Cerebellar nuclear complex (tissue), 1 donor: ENCODE measurements at places on chromosomes 3 and 15.

GRCh38 chr3:123267821-123268220, 66.1 kb downstream of the SEC22A start:
- DNase-seq, result no peak

DNA sequence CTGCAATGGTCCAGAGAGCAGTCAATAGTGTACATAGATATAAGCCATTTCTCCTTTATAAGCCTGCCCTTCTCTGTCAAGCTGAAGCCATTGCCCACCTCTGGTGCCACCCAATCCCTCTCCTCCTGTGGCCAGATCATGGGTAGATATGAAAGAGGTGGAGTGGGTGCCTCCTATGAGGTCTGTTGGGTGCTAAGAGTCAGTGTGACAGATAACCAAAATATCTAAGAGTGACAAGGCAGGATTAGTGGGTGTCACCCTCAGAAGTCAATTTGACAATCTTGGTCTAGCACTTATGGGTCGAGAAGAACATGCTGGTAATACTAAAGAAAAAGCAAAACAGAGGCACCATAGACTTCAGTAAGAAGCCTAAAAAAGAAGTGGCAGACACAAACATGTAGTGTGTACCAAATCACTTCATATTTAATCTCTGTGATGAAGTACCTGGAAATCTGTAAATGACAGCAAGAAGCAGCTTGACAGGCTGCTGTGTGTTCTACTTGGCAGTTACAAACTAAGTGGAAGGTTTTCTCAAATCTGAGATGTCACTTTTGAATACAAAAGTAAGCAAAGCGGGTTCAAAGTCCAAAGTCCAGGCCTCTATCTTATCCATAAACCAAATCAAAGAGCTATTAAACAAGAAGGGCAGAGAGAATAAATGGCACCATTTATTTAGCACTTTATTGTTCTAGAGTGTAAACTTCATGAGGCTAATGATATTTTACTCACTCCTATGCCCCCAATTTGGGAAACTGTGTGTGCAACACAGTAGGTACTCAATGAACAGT, 118.9 kb upstream of the EOMES start:
- DNase-seq, result no peak

DNA sequence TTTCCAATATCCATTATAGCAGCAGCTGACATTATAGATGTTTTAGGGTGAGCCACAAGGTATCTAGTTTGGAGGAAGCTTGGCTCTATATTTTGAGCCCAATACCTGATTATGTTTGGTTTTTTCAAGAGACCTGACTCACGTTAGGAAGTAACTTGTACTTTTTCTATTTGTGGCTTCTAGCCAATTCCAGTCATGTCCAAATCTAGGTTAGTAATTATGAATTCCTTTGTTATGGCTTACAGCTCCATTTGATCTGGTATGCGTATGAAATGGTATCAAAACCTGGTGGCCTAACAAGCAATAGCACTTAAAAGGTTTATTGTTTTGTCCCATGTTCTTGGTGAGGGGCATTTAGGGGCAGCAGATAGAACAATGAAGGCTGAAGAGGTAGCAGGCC, 115.9 kb downstream of the TOP2B start:
- no peak for DNase-seq

GRCh38 chr3:71006810-71007785, 576.4 kb downstream of the FOXP1 start:
- DNase-seq, result no peak

DNA sequence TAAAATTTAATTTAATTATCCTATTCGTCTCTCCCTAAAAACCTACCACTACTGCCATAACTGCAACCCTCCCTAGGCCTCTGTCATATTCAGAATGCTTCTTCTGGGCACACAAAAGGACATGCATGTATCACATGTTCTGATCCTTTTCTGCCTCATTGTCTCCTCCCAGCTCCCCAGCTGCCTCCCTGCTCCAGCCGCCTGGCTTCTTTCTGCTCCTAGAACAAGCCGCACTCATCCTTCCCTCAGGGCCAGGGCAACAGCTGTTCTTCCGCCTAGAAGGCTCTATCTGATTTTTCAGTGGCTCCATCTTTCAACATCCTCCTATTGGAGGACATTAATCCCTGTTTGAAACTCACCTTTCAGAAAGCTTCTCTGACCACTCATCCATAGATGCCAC, 38.6 kb downstream of the TMED3 start:
- DNase-seq, result no peak

DNA sequence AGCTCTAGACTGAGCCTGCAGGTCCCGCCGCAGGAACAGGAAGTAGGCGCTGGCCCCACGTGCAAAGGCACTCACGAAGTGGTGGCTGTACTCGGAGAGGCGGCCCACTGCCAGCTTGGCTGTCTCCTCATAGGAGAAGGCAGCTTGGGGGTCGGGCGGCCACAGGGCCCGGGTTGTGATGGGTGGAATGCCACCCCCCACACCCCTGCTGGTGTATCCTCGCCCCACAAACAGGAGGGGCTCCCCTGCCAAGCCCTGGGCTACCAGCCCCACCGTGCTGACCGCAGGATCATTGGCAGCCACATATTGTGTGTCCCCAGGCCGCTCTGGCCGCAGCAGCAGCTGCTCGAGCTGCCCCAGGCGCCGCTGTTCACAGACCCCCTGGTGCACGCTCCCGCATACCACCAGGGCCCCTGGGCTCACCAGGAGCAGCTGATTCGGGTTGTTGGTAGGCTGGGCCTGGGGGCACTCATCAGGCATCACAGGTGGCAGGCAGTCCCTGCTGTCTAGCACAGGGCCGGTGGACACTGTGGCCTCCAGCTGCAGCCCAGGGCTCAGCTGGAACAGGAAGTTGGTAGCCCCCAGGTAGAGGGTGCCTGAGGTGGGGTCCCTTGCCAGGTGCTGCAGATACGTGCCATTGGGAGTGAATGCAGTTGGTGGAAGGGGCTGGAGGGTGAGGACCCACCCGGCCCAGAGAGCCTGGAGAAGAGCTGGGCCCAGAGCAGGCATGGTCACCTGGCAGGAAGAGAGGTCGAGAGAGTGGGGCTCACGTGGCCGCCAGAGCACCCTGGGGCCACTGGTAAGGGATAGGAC, 5.8 kb downstream of the PLXNB1 start:
- no peak for DNase-seq

- no peak for DNase-seq
Measured at GRCh38 chr15:59438625-59439290, 772 bp downstream of the FAM81A start.

DNA sequence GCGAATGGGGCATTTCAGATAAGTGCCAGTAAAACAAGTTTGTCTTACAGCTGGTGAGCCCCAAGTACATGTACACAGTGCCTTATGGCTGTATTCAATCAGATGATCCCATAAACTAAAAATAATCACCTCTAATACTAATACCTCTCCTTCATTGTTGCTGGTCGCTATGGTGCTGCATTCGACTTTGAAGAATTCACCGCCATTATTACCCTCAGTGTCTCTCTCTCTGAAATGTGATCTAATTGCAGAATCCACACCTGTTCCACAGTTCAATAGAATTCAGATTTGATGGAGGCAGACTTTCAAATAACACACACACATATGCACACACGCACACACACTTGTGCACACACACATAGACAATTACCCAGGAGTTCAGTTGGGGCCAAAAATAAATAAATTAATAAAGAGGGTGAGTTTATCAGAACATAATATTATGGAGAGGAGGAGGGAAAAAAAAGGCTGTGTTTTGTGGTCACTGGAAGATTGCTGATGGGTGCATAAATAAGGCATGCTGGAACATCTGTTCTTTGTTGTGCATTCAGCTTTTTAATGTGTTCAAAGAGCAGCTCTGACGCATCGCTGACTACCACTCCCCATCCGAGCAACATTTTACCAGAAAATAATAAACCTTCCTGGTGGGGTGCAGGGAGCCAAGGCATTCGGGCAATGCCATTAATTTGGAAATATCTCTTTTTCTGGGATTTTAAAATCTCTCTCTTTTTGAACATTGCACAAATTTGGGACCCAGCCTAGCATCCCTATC, 235.7 kb downstream of the SATB1 start:
- DNase-seq, result no peak

DNA sequence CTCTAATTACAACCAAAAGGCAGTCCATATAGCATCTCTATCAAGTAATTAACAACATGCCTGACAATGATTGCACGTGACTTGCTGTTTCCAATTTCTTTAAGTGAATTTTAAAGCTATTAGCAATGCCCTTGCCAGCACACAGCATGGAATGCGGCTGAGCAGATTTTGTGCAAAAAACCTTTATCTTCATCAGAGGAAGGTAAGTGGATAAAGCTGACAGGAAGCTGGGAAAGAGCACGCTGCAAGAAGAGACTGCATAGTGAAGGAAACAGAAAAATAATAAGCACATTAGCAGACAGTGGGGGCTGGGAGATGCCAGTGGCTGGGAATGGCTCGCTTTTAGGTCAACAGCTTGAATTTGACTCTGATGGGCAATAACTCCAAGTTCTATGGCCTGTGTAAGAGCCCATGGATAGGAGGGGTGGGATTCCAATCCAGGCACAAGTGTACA, 138.8 kb downstream of the PDZRN3 start:
- no peak for DNase-seq

GRCh38 chr3:154889227-154889634, 190.9 kb upstream of the MME start:
- DNase-seq, result no peak

- DNase-seq, result no peak
Measured at GRCh38 chr3:42213417-42213816, 52.6 kb downstream of the CCK start.

- peak; percentile 80 for DNase-seq
Measured at GRCh38 chr15:76150971-76151598, 91.3 kb downstream of the TMEM266 start.

DNA sequence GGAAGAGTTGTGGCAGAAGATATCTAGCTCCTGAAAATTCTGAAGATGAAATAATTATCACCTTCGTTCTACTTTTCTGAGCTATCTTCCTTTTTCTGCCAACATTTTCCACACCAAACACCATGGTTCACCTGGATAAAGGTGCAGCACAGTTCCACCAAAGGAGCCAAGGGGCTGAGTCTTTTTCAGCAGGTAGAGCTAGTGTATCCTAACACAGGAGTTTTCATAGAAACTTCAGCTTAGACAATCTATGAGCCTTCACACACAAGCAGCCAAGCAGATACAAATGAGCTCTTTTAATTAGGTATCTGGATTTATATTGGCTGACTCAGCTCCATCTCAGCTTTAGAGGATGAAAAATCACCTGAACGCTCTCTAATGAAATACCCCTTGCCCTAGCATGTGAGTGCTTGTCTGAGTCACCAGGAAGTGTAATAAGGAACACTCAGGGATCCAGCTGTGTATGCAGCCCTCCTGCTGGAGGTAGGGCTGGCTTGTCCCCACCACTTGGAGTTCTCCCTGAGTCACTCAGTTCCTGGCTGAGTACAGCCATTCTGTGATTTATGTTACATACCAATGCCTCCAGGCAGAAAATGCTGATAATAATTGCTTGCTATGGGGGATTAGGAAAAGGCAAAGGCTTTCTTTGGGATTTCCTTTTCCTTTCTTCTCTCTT, 385.7 kb downstream of the LSAMP start:
- DNase-seq, result no peak

DNA sequence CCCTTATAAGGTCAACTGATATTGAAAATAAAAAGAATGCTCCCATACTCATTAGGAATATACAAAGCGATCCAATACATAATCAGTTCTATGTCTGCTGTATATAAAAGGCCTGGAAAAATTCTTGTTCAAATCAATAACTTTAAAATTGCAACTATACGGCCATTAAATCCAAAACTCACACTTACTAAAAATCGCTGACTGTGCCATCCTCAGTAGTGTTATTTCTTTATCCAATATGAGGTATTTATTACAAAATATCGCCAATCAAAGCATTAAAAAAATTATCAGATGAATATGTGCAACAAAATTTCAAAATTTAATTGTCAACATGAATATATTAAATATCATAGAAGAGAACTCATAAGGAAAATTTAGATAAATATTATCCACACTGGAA, 146.5 kb downstream of the PLD1 start:
- no peak for DNase-seq

DNA sequence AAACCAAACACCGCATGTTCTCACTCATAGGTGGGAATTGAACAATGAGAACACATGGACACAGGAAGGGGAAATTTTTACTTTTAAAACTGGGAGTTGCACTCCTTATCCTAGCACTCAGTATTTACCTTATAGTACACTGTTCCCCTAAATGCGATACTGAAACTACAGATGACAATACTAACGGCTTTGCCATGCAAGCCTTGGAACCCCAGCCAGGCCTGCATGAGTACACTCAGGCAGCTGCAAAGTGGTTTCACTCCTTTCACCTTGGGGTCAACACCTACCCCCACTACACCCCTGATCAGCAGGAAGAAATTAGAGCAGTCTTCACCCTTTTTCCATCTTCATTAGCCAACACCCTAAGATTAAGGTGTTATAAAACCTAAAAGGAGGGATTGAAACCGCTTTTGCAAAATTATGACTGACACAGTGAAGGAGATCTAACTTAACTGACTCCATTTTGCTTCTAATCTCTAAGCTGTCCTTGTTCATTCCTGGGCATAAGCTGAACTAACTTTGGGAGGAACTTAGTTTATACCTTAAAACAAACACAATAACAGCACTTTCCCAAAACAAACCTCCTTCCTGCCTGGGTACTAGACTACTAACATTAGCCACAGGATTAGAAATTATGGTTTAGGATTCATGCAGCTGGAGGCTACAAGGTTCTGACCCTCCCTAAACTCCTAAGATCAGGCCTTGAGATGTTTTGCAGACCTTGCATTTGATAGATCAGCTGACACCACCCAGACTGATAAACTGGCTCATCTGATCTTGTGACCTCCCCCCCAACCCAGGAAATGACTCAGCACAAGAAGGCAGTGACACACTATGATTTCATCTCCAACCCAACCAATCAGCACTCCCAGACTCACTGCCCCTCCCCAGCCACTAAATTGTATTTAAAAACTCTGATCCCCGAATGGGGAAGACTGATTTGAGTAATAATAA, 452.1 kb upstream of the PPP2R3A start:
- no peak for DNase-seq

DNA sequence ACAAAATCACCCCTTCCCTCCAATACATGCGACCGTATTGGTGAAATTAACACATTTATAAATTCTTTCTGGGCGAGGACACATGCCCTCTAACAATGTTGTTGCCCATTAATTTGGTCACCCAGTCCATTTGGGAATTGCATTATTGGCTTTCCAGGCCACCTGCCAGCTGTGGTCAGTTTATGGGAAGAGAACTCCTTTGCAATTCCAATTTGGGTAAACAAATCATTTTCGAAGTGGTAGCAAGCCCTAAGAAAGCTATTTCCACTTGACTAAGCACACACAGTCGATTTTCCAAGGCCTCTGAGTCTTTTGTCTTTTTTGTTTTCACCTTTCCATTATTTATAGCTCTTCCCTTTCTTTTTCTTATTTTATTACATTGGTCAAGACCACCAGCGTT, 362.3 kb upstream of the RGMA start:
- no peak for DNase-seq

- no peak for DNase-seq
Measured at GRCh38 chr3:13189639-13190377, 116.6 kb upstream of the IQSEC1 start.

DNA sequence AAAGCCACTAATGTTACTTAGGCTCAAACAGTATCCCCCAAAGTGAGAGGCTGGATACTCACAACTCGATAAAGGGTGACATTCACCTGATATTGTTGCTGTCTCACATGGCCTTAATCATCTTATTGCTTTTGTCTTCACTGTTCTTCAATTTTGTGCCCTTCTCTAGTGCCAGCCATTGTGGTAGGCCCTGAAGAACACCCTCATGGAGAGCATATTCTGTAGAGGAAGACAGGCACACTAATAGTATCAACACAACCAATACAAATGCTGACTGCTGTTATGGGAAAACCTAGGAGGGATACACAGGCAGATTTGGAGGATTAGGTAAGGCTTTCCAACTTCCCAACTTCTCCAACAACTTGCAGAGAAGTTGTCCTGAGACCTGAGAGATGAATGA, 4.1 kb upstream of the BLM start:
- no peak for DNase-seq
